Osteocyte (in vitro differentiated cells): ENCODE measurements at places on chromosomes 3 and 15.

DNA sequence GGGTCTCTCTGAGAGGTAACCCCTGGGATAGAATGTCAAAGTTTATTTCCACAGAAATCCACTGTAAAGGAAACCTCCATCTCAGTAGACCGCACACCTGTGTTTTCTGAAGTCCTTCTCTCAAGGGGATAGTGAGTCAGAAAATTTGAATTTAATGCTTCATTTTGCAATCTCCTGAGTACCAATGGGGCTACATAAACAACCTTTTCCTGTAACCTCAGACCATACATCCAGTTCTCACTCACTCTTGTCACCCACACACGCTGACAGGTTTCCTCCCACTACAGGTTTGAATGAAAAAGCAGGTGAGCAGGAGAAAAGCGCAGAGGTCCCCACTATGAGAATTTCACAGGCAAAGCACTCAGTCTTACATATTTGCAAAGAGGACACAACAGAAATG, 165.3 kb upstream of the MCTP2 start:
- DNase-seq, result no peak

DNA sequence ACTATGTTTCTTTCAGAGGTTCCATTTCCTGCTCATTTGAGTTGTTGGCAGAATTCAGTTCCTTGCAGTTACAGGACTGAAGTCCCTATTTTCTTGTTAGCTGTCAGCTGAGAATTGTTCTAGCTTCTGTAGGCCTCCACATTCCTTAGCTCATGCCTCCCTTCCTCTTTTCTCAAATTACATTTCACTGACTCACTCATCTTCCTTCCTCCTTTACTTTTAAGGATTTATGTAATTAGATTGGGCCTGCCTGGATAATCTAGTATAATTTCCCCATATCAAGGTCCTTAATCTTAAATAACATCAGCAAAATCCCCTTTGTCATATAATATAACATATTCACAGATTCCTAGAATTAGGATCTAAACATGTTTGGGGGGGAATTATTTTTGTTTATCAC, 40.6 kb upstream of the RBMS3 start:
- no peak for DNase-seq

GRCh38 chr15:67110361-67110781, 45.0 kb downstream of the SMAD3 start:
- no peak for DNase-seq

DNA sequence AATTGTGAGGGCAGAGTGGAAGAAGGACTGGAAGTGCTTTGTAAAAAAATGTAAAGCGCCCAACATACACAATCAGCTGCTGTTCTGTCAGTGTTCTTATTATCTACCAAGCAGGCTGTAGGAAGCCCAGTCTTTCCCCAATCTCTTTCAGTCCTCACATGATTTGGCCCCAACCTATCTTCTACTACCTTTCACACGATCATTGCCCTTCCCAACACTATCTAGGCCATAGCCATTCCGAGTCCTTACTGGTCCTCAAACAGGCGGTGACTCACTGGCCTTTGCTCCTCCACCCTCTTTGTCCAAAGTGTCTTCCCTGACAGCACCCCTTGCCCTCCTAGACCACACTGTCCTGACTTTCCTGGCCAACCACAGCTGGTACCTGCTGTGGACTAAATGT, 861 bp upstream of the RFT1 start:
- no peak for DNase-seq

- DNase-seq, result no peak
These were observed 48.7 kb downstream of the CNOT10 start for GRCh38 chr3:32733631-32734229.

- no peak for DNase-seq
These were observed 42.3 kb downstream of the TP63 start for GRCh38 chr3:189673535-189673934.

DNA sequence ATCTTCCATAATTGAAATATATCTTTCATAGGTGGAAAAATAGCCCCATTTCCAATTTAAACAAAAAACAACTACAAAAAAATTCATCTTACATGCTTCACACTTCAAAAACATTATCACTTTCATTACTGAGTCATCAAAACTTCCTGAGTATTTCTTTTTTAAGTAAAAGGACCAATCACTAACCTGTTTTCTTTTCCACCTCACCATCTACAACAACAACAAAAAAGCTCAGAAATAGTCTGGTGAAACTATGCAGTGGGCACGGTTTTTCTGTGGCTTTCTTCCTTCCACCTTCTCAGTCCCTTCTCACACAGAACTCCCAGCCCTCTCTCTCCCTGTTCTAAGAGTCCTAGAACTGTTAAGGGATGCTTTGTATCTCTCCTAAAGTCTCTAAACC, 20.3 kb upstream of the TNIK start:
- no peak for DNase-seq

GRCh38 chr3:24367664-24368264, 126.9 kb downstream of the THRB start:
- no peak for DNase-seq

DNA sequence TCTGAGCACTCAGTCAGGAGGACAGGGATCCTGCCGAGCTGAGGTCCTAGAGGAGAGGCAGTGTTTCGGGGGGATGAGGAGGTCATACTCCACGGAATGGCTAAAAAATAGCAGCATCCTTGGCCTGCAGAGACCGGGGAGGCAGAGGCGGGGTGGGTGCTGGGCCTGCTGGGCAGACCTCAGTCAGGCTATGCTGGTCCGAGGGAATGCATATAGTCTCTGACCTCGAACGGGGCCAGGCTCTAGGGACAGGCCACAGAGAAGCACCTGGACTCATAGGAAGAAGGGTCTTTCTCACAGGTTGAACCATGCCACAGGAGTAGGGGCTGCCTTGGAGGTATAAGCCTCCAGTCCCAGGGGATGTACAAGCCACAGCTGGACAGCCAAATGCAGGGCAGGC, 14.0 kb upstream of the SKIC8 start:
- DNase-seq, result no peak

DNA sequence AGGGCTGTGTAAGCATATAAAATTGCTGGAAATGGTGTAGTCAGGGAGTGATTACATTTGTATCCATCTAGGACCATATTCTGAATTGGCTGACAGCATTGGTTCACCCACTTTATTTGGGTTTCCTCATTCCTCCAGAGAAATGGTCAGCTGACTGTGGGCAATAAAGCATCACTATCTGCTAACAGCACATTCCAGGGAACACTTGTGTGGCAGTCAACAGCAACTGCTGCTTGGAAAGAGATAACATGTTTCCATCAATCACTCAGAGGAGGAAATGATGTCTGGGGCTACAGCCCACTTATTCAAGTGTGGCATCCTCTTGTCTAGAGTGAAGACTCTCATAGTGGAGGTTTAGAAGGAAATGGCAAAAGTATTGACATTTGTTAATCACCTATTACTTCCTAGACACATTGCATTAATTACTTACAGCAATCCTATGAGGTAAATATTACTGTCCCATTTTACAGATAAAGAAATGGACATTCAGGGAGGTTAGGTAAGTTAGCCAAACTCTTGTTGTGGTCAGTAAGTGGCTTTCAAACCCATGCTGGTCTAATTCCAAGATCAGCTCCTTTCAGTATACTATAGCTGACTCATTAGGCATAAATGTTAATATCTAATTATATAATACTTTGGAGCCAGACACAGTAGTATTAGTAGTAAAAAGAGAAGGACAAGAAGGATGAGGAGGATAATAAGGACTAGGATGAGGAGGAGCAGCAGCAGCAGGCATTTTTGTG, 247.8 kb downstream of the ALCAM start:
- no peak for DNase-seq

GRCh38 chr15:69719527-69720240, 267.1 kb downstream of the RPLP1 start:
- no peak for DNase-seq

DNA sequence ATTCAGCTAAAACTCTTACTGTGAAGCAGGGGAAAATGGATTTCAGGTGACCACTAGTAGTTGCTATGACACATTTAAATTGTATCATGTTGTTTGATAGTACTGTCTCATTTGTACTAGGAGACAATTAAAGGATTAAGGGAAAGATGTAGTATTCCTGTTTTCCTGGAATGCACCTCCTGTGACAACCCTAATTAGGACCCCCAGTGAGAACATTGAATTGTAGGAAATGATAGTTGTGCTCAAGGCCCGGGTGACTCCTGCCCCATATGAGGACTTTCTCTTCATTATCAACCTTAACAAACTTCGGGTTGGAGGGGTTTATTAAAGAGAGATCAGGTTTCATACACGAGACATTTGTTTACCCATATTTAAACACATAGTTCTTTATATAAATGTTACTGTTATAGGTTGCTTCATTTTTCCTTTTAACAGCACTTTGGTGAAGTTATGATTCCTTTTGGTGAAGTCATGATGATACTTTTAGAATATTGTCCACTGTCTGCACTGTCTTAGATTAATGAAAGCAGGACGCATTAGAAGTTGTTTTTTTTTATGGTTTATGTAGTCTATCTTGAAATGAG, 392.6 kb upstream of the NAALADL2 start:
- DNase-seq, result no peak

DNA sequence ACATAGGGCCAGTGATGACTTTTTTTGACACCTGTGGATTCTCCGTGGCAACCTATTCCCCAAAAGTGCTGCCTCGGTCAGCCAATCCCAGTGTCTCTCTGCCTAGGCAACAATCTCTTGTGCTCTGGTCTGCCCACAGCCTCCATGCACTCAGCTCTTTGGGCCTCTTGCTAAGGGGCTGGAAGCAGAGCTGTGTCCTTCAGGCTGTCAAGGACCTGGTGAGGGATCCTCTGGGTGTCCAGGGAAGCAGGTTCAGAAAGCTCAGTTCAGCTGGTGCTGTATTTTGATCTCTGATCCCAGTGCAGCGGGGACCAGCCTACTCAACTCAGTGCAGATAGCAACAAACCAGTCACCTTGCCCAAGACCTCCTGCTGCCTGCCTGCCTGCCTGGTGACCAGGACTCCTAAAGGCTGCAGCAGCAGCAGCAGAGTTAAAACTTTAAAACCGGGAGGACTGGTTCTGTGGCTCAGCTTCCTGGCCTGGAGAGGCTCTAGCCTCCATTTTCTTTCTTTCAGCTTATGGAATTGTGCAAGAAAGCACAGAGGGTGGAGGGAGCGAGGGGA, 6.2 kb downstream of the PAK6 start:
- no peak for DNase-seq

- no peak for DNase-seq
These were observed 298.3 kb downstream of the MEX3B start for GRCh38 chr15:81747482-81747881.
